HCT116 (cell line): ENCODE measurements at places on chromosomes 12 and 14. TPM values are rescaled to one million over a fixed set of nuclear protein-coding genes. Genes with fewer than 3 reads are reported as not detected.
A peak's percentile ranks its signal among the peaks of the same experiment; 100 is the strongest.

The KRT80 gene
- 8.8 TPM for total RNA-seq

DNA sequence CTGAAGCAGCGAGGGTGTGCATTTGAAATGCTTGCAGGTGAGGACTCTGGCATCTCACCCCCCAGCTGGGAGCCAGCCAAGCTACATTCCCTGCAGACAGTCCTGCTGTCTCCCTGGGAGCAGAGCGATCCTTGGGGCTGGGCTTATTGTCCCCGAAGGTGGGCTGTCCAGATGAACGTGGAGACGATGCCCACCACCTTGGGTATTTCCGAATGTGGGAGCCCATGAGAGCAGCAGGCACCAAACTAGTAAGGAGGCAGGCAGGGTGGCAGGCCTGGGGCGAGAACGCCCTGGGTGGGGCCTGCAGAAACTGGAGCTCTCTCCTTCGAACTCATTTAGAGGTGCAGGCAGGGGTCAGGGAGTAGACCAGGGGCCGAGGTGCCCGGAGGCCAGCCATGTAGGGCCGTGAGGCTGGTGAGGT, 18.5 kb downstream of the ZBTB42 start:
- no peak overlapping the region for H3K27ac ChIP-seq
- peaks cover 31% of the 10 kb centered on the region for H3K4me1 ChIP-seq
- no peaks in the 10 kb centered on the region for H3K27me3 ChIP-seq
- no peak for DNase-seq
- H3K4me3 ChIP-seq: no peak overlapping the region

DNA sequence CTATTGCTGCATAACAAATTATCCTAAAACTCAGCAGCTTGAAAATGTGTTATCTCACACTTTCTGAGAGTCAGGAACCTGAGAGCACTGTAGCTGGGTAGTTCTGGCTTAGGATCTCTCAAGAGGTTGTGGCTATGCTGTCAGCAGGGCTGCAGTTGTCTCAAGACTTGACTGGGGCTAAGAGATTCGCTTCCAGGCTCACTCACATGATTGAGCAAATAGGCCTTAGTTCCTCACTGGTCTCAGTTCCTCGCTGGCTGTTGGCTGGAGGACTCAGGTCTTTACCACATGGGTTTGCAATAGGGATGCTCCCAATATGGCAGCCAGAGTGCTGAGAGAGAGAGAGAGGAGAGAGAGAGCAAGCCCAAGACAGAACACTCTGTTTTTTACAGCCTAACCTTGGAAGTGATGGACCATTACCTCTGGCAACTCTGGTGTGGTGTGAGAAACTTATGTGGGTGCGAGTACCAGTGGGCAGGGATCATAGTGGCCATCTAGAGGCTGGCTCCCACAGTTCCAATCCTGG, 15.9 kb upstream of the DHRS2 start:
- H3K27ac ChIP-seq: no peak overlapping the region
- H3K27me3 ChIP-seq: no peaks in the 10 kb centered on the region
- no peaks in the 10 kb centered on the region for H3K36me3 ChIP-seq
- H3K4me3 ChIP-seq: no peak overlapping the region
- H3K4me1 ChIP-seq: no peaks in the 10 kb centered on the region
- no peak for DNase-seq

DNA sequence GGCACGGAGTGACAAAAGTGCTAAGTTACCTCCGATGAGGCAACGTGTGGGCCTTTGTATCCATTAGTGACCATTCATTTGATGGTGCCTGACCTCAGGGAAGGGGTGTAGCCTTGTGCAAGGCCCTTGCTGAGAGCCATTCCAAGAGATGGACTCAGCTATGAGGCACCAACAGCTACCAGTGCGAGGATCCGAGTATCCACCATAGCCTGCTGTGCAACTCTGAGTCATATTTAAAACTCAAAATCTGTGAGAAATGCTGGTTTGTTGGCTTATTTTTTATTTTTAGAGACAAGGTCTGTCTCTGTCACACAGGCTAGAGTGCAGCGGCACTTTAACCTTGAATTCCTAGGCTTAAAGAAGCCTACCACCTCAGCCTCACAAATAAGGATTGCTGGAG, 25.1 kb upstream of the WNK1 start:
- no peaks in the 10 kb centered on the region for H3K27me3 ChIP-seq
- H3K4me3 ChIP-seq: no peak overlapping the region
- H3K4me1 ChIP-seq: peaks cover 6% of the 10 kb centered on the region; the same call in 1 of the 2 replicates
- H3K36me3 ChIP-seq: no peaks in the 10 kb centered on the region
- DNase-seq: no peak

The FGD6 gene
- total RNA-seq: 18.2 TPM

- H3K27me3 ChIP-seq: no peaks in the 10 kb centered on the region
- no peak for DNase-seq
- no peak overlapping the region for H3K4me3 ChIP-seq
- H3K36me3 ChIP-seq: no peaks in the 10 kb centered on the region
- H3K27ac ChIP-seq: no peak overlapping the region
Observed at GRCh38 chr12:3119756-3120601, 42.8 kb downstream of the TSPAN9 start.

DNA sequence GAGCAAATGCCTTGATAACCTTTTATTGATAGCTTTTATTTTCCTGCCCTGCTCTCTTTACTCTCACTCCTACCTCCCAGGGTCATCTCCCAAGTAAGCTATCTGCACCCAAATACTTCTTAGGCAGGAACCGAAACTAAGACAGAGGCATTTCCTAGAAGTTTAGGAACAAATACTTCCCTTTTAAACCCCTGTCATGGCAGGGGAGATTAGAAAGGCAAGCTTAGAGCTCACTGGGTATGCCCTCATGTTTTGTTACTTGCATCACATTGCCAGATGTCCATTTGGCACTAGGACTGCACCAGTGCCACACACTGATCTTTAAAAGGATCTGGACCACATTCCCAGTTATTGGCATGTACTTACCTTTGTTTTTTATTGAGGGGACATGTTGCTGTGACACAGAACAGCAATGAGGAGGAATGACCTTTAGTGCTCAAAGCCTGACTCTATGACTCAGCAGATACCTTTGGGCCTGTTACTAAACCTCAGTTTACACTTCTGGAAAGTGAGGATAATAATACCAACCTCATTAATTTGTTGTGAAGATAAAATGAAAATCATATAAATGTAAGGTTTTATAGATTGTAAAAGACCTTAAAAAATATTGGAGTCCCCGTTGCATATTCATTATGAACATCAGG, 40.9 kb upstream of the MBIP start:
- no peak overlapping the region for H3K4me3 ChIP-seq
- no peaks in the 10 kb centered on the region for H3K27me3 ChIP-seq
- no peaks in the 10 kb centered on the region for H3K36me3 ChIP-seq
- no peak overlapping the region for H3K27ac ChIP-seq
- H3K4me1 ChIP-seq: no peaks in the 10 kb centered on the region

The PEBP1 gene
- 220 TPM for total RNA-seq

The APOF gene
- 0.17 TPM for total RNA-seq

DNA sequence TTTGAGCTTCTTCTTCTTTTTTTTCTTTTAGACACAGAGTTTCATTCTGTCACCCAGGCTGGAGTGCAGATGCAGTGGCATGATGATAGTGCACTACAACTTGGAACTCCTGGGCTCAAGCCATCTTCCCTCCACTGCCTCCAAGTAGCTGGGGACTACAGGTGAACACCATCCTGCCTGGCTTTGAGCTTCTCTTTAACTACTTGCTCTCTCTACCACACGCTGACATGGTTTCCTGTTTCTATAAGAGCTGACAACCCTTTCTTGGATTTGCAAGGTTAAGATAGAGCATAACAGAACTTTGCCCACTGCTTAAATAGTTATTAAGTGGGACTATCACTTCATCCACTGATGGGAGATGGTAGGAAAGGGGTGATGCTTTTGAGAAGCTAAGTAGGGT, 82.4 kb upstream of the SLC38A2 start:
- peak overlapping the region; percentile 80 for H3K27ac ChIP-seq
- no peak for DNase-seq
- H3K4me1 ChIP-seq: peaks cover 93% of the 10 kb centered on the region
- H3K36me3 ChIP-seq: no peaks in the 10 kb centered on the region
- no peaks in the 10 kb centered on the region for H3K27me3 ChIP-seq

DNA sequence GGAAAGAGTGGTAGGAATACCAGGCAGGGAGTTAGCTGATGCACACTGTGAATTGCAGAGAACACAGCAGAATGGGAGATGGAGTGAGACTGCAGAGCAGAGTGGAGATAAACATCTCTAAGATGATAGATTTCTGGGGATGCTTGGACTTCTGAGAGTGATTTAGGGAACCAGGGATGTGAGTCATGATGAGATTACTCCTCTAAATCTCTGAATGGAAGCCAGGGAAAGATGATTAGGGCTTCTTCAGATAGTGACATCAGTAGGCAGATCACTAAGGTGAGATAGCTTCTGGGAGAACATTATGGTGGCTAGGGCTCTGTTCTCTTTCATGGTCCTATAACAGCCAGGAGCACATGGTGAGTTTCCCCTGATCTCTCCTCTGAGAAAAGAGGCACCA, 501.5 kb upstream of the USP15 start:
- no peaks in the 10 kb centered on the region for H3K36me3 ChIP-seq
- no peaks in the 10 kb centered on the region for H3K27me3 ChIP-seq
- H3K4me3 ChIP-seq: no peak overlapping the region
- no peak overlapping the region for H3K27ac ChIP-seq
- no peak for DNase-seq

DNA sequence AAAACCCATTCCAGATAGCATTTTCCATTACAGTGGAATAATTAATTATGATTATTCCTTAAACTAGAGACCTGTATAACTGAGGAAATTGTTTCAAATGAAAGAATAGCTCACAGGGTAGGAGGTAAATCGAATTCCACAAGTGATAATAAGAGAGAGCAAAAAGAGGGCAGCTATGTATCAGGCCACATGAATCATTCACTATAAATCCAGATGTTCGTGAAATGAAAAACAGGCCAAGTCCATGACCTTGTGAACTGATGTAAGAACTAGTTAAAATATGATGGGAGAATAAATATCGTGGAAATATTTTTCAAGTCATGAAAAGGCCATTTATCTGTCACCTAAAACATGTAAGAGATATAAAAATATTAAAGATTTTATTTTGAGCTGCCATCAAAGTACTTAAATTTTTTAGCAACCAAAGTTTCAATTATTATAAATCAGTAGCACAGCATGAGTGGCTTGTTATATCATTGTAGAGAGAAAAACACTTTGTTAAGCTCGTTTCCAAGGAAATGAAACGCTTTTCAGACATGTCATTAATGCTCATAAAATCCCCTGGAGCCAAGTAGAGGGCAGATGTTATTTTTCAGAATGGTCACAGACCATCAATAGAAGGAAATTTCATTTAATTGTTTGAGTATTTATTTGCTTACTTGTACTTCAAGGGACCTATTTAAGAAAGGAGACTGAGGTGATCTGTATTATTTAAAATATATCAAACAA, 120.6 kb upstream of the CDKN3 start:
- DNase-seq: no peak
- H3K4me1 ChIP-seq: no peaks in the 10 kb centered on the region
- no peaks in the 10 kb centered on the region for H3K27me3 ChIP-seq
- no peak overlapping the region for H3K27ac ChIP-seq
- no peak overlapping the region for H3K4me3 ChIP-seq

- H3K4me1 ChIP-seq: no peaks in the 10 kb centered on the region
- no peak overlapping the region for H3K4me3 ChIP-seq
- DNase-seq: no peak
- H3K27me3 ChIP-seq: no peaks in the 10 kb centered on the region
- H3K36me3 ChIP-seq: no peaks in the 10 kb centered on the region
Observed at GRCh38 chr14:95364481-95365209, 44.9 kb upstream of the CLMN start.

DNA sequence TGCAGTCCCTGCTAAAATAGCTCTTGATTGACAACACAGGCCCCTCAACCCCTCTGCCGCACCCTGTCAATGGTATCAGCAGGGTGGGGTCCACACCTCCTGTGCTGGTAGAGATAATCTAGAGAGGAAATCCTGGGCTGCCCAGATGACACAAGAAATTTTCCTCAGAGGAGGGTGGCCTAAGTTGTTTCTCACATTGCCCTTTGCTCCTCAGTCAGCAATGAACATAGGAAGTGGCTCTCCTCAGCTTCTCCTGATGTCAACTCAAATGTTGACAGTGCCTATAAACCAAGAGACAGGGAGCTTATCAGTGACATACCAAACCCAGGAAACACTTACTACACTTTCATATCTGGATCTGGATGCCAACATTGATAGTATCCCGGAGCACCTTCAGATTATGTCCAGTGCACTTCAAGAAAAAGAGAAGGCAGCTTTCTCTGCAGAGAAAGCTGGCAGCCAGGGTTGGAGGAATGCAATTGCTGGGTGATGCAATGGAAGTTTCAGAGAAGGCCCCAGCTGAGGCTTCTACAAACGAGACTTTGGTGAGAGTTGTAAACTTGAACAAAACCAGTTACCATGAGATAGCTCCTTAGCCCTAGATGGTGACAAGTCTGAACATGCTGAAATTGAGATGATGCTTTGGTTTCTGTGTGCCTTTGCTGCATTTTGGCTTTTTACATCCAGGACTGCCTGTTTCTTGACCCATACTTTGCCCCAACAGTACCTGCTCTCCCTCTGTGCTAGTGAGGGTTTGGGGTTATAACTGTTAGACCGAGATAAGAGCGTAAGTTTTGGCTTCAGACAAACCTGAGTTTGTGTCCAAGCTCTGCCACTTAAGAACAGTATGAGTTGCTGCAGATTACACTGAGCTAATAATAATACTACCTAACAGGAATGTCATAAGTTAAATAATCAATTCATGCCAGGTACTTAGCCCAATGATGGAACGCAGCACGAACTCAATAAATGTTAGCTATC, 183.5 kb downstream of the NUAK1 start:
- H3K36me3 ChIP-seq: no peaks in the 10 kb centered on the region
- no peak overlapping the region for H3K27ac ChIP-seq
- DNase-seq: no peak
- no peak overlapping the region for H3K4me3 ChIP-seq

DNA sequence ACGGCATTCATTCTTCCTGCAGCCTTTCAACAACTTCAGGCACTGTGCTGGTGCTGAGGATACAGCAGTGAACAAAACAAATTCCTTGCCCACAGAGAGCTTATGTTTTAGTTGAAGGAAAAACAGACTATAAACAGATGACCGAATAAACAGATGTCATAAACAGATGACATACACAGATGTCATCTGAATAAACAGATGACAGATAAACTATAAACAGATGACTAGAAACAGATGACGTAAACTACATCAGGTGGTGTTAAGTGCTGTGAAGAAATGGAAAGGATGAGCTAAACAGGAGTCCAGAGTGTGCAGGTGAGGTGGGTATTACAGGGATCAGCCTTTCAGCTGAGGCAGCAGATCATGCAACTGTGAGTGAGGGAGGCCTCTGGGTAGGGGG, 80.9 kb downstream of the FAR2 start:
- no peaks in the 10 kb centered on the region for H3K36me3 ChIP-seq
- H3K27ac ChIP-seq: no peak overlapping the region
- no peaks in the 10 kb centered on the region for H3K4me1 ChIP-seq
- DNase-seq: no peak
- H3K27me3 ChIP-seq: no peaks in the 10 kb centered on the region

DNA sequence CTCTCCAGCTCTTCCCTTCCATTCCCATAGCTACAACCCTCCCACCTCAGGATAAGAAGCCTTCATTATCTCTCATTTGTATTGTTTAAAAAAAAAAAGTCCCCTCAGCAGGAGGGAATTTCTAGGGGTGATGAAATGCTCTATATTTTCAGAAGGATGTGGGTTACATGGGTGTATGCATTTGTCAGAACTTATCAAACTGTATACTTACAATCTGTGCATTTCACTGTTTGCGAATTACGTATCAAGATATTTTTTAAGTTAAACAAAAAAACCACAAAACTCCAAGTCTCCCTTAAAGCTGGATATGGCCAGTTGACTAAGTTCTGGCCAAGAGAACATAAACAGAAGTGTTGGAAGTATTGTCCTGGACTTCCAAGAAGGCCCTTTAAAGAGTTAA, 2.0 kb upstream of the FKBP11 start:
- H3K27me3 ChIP-seq: no peaks in the 10 kb centered on the region
- DNase-seq: no peak
- H3K36me3 ChIP-seq: peaks cover 37% of the 10 kb centered on the region
- H3K27ac ChIP-seq: no peak overlapping the region
- H3K4me1 ChIP-seq: no peaks in the 10 kb centered on the region

The NKX2-1 gene
- total RNA-seq: 0.84 TPM

The OTOGL gene
- not detected for total RNA-seq
